NCI-H1048 (cell line): ENCODE measurements at places on chromosomes 4 and X.

GRCh38 chrX:48468693-48469691, 1.1 kb downstream of the SLC38A5 start:
- no peak for DNase-seq

DNA sequence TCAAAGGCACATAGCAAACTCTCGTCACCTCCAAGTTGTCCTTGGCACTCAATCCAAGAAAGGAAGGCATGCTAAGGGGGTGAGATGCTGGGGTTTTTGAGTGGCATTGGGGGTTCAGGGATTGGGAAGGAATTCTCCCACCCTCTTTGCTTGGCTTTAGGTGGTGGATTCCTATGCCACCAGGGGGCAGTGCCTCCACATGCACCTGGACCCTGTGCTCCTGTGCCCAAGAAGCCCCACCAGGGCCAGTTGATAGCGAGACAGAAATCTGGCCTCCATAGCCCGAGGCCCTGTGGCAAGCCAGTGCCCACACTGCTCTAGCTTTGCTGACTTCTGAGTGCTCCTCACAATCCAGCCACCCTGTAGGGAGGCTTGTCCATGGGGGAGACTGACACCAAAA, 2.0 kb upstream of the FATE1 start:
- no peak for DNase-seq

DNA sequence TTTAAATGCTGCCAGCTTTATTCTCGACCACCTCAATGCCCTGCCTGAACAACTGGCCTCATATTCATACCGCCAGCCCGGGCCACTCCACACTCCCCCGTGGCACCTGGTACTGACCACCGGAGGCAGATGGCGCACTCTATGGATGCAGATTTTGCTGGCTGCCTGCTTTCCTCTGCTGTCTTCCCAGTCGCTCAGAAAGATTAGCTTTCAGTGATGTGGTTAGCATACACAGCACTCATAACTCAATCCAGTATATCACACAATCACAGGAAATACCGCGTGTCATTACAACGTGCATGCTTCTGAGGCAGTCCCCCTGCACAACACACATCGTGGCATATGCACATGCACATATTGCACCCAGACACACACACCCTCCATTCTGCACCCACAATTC, 147.2 kb upstream of the BCOR start:
- DNase-seq: no peak

GRCh38 chrX:15497865-15498264, 2.7 kb upstream of the BMX start:
- peak; percentile 28 for DNase-seq

- no peak for DNase-seq
Observed at GRCh38 chr4:150080337-150080736, 2.1 kb downstream of the DCLK2 start.

DNA sequence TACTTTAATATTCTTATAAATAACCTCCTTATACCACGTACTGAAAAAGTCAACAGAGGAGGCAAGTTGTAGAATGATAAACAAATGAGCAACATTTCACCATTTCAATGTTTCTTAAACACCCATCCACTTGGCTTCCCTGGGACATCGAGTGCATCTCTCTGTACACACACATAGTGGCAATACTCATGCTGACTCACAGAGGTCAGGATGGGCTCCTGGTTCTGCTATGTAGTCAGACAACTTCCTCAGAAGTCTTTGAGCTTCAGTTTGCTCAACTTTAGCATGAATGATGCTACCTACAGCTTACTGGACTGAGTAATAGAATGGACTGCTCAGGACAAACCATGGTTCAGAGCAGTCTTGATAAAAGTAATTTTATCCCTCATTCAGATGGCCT, 56.9 kb downstream of the MAD2L1 start:
- no peak for DNase-seq

DNA sequence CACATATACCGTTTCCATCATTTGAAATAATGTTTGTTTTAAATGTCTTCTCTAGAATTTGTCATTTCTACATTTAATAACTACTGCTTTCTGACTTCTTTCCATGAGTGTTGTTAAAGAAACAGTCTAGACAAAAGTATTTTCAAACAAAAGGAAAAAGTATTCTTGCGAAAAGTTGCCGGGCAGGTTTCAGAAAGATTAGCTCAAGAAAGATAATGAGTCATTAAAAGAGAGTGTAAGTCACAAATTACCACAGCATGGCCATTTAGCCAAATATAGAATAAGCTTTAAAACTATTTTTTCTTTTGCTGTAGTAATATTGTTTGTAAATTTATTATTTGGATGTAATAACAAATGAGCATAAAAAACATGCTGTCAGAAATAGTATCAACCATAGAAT, 493.0 kb downstream of the TLL1 start:
- no peak for DNase-seq

GRCh38 chrX:153884136-153884535, 1.8 kb downstream of the L1CAM start:
- DNase-seq: no peak

DNA sequence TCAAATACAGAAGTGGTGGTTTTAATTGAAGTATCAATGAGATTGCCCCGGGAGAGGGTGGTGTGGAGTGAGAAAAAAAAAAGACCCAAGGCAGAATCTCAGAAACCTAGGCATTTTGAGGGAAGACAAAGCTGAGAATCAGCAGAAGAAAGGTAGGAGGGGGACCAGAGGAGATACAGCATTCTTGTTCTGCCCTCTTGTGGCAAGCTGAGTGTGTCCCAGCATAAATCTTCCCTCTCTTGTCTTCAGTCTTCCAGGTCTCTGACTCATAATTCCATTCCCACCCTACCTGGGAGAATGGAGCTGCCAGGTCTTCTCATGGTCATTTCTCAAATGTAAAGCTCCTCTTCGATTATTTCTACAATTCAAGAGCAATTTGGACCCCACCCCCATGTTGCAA, 32.7 kb upstream of the MAGED1 start:
- DNase-seq: no peak

DNA sequence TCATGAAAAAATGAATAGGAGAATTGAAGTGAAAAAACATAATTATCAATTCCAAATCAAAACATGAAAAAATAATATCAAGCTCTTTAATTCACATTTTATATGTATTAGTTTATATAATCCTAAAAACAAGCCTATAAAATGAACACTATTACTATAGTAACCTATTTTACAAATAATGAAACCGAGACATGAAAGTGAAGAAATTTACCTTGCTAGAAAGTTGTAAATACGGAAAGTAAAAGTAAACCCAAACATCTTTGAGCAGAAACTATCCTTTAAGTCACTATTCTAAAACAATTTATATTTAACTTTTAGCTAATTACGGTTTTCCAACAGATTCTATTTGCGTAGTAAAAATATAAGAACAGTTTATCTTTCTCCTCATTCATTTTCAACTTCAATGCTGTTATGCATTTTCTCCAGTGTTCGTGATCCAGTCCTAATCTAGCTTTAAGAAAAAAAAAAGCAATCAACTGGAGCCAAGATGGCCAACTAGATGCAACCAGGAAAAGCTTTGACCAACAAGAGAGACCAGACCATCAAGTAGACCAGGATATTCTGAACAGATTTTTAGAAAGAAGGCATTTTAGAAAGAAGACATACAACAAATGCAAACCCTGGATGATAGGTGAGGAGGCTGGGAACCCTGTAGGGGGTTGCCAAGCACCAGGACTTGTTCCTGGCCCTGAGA, 67.0 kb downstream of the DDX53 start:
- DNase-seq: no peak

DNA sequence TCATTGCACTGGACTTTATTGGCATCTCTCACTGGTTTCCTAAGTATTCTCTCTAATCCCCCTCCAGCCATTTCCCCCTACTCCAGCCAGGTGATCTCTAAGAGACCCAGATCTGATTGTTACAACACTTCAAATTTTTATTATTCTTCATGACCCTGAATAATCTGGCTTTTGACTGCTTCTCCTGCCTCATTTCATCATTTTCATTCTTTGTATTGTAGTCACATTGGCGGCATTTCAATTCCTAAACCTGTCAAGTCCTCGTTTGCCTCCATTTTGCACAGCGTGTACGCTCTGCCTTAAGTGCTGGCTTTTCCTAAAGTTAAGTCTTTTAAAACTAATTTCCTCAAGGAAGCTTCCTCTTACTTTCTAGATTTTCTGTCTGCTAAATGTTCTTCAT, 31.6 kb downstream of the UBE2K start:
- no peak for DNase-seq

DNA sequence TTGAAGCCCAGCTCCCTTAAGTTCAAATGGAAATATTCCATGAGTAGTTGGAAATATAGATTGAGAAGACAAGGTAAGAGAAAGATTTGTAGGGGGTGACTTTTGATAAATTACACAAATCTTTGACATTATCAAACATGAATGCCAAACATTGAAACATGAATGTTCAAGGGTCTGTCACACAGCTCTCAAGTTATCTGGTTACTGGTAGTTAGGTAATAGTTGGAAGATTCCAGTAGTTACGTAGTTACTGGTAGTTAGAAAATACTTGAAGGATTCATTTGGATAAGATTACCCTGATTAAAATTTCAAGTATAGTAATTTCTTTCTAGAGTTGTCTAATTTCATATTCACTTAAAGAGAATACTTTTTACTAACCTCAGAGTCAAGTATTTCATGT, 20.7 kb downstream of the KIAA0232 start:
- no peak for DNase-seq

- DNase-seq: no peak
Observed at GRCh38 chrX:115892787-115893671, 277.5 kb upstream of the AGTR2 start.

GRCh38 chr4:107194005-107194404, 157.9 kb upstream of the DKK2 start:
- no peak for DNase-seq

- no peak for DNase-seq
Observed at GRCh38 chrX:51144828-51145442, 187.7 kb upstream of the NUDT10 start.

- no peak for DNase-seq
Observed at GRCh38 chrX:153209347-153209746, 30.3 kb downstream of the MAGEA1 start.

- DNase-seq: no peak
Observed at GRCh38 chr4:52728691-52729240, 22.5 kb downstream of the ERVMER34-1 start.

DNA sequence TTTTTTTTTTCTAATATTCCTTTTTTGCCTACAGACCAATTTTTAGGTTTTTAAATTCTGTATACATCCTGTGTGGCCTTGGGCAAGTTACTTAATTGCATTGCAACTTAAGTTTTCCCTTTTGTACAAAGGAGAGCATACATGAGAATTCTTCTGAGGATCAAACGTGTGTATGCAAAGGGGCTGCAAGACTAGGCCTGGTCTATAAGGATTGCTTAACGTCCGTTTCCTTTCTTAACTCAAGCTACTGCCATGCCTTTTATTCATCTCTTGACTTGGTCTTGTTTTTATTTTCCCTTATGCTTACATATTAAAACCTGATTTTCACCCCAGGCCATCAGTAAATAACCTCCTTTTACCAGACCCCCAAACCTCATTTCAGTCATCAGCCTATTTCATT, 13.6 kb downstream of the RBPJ start:
- no peak for DNase-seq

- DNase-seq: no peak
Observed at GRCh38 chrX:32126997-32127396, 1055.2 kb upstream of the FTHL17 start.

- DNase-seq: no peak
Observed at GRCh38 chrX:132821974-132822633, 136.3 kb downstream of the HS6ST2 start.

DNA sequence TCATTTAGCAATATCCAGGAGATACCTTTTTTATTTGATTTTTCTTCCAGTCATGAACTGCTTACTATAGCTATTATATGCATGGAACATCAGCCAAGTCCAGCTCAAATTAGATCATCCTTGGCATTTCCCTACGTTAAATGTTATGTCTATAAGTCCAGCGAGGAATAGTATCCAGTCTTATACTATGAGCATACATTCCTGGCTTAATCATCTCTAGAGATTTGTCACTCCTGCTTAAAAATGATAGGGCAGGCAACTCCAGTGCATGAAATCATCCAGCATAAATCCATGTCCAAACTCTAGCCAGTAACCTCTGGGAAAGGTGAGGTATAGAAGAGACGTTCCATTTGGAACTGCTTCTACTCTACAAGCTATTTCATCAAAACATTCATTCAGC, 126.7 kb upstream of the VCX2 start:
- no peak for DNase-seq

DNA sequence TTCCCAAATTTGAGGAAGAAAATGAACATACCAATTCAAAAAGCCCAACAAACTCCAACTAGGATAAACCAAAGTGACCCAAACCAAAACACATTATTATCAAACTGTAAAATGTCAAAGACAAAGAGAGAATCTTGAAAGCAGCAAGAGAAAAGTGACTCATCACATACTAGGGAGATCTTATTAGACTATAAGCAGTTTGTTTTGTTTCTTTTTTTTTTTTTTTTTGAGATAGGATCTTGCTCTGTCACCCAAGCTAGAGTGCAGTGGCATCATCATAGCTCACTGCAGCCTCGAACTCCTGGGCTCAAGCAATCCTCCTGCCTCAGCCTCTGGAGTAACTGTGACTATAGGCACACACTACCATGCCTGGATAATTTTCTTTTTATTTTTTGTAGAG, 12.6 kb downstream of the C4orf36 start:
- no peak for DNase-seq

DNA sequence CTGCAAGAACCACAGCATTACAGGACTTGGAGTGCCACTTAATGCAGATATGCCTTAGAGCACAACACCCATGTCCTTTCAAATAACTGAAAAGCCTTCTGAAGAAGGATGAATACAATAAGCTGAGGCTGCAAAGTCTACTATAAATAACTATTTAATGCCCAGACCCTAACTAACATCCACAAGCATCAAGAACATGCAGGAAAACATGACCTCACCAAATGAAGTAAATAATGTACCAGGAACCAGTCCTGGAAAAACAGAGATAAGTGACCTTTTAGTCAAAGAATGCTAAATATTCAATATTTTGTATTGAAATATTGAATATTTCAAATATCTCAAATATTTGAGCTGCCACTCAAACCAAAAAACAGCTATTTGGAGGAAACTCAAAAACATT, 16.9 kb downstream of the ACTRT1 start:
- DNase-seq: no peak

- DNase-seq: no peak
Observed at GRCh38 chr4:73257234-73257633, 1.4 kb downstream of the ANKRD17 start.

DNA sequence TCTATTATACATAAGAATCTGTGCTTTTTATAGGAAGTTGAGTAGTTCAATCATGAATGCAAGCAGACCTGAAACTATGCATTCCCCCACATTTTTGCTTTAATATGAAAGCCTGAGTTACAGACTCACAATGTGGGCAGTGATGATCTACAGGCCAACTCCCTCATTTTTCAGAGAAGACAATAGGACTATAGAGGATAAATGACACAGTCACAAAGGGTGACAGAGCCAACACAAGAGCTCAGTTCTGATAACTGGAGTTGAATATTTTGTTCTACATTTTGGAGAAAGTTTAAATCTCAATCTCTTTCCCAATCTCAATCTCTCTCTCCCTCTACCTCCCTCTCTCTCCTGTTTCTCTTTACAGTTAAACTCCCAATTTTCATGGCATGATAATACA, 27.0 kb downstream of the MBNL3 start:
- no peak for DNase-seq

- no peak for DNase-seq
Observed at GRCh38 chr4:149135062-149135461, 680.6 kb downstream of the IQCM start.

- DNase-seq: no peak
Observed at GRCh38 chr4:183257808-183258207, 62.3 kb downstream of the CLDN22 start.

GRCh38 chr4:112978691-112979472, 70.6 kb upstream of the ANK2 start:
- no peak for DNase-seq

GRCh38 chrX:54452920-54453319, 12.7 kb downstream of the TSR2 start:
- DNase-seq: no peak

GRCh38 chrX:155086202-155086840, 15.0 kb downstream of the BRCC3 start:
- DNase-seq: no peak
